ENCODE measurements at places on chromosomes 3 and 15.

- DNase-seq, result no peak
Observed at GRCh38 chr15:77654975-77655374, 22.3 kb upstream of the LINGO1 start.

DNA sequence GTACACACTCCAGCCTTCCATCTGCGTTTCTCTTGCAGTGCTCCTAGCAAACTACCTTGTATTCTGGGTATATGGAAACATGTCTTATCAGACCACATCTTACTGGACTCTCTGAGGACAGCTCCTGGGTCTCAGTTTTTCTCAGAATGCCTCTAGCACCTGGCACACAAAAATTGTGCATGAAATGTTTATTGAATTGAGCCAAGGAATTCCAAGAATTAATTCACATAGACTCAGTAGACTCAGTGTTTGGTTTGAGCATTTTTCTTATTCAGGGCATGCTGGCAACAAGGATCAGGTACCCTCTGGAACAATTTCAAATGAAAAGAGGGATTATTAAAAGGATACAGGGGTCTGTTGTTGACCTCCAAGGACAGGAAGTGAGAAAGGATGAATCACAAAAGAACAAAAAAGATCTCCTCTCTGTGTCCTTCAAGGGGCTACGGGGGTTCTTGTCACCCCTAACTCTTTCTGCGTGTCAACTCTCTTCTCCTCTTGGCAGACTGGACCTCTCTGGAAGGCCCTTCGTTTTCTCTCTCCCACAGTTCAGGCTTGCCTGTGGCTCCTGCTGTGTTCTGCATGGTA is 270.0 kb upstream of the HES1 start:
- no peak for DNase-seq

DNA sequence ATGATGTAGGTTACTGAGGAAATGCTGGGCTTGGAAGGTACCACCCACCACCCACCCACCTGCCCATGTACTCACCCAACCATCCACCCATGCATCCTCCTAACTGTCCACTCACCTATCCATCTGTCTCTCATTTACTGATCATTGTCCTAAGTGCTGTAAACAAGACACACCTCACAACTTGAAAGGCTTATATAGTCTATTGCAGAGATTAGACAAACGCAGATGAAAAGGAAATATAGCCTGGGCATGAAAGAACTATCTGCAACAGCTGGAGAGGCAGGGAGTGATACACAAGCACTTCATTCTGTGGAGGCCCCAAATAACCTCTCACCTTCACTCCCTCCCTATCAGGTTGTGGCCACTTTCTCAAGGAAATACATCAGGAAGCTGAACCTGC is 54.0 kb downstream of the DAPK2 start:
- DNase-seq, result no peak

- DNase-seq, result no peak
Observed at GRCh38 chr3:120299403-120299802, 14.4 kb upstream of the GPR156 start.

DNA sequence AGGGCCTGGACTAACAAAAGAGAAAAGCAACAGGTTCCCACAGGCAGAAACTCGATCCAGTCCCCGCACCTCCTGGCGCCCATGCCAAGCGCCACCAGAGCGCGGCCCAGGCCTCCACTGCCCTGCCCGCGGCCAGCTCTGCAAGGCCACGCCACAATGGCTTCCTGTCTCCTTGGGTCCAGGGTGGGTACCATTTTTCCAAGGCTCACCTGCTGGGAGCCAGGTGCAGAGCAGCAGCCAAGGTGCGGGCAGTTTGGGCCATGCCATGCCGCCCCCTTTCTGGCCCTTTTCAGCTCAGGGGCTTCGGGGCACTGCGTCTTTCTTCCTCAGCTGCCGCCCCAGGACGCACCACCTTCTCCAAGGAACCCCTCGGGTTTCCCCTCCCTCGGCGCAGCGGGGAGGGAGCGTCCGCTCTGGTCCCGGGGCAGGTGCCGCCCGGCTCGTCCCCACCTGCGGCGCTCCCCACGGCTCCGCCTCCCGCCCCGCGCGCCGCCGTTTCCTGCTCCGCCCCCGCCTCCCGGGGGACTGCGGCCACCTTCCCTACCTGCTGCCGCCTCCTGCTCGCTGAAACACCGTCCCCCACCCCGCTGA is at the start of gene ILDR1:
Gene ILDR1 (minus strand): TSS at position 437 of the 591 bp plus-strand sequence. CDS start 170 bp downstream, at position 267.
- no peak for DNase-seq

DNA sequence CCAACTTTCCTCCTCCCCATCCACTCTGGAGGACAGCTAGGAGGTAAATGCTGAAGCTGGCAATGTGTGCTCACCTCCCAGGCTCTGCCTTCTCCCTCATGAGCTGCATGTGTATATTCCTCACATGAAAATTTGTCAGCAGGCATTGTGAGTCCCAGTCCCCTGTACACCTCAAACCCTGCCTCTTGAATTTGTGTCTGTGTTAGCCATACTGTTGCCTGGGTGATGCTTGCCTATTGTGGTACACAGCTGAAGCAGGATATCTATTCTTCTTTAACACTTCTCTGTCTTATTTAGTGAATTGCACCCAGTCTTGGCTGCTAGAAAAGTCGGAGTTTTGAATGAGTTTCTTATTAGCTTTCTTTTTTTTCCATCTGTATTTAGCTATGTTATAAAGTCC is 586.0 kb upstream of the TGFBR2 start:
- no peak for DNase-seq

DNA sequence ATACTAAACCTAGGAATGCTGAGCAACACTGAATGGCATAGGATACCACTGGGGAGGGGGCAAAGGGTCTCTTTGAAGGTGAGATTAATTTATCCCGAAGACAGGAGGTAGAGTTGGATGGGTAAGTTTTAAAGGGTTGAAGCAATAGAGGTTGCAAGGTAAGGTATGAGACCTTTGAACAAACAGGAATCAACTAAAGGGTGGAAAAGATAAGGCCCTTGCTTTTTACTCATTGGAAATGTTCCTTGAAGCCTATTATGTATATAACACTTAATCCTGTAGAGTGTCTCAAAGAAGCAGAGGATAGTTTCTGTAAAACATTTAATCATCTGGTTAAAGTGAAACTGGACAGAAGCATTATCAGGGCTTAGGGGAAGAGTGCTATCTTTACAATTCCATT is 5.7 kb downstream of the ABHD5 start:
- no peak for DNase-seq

DNA sequence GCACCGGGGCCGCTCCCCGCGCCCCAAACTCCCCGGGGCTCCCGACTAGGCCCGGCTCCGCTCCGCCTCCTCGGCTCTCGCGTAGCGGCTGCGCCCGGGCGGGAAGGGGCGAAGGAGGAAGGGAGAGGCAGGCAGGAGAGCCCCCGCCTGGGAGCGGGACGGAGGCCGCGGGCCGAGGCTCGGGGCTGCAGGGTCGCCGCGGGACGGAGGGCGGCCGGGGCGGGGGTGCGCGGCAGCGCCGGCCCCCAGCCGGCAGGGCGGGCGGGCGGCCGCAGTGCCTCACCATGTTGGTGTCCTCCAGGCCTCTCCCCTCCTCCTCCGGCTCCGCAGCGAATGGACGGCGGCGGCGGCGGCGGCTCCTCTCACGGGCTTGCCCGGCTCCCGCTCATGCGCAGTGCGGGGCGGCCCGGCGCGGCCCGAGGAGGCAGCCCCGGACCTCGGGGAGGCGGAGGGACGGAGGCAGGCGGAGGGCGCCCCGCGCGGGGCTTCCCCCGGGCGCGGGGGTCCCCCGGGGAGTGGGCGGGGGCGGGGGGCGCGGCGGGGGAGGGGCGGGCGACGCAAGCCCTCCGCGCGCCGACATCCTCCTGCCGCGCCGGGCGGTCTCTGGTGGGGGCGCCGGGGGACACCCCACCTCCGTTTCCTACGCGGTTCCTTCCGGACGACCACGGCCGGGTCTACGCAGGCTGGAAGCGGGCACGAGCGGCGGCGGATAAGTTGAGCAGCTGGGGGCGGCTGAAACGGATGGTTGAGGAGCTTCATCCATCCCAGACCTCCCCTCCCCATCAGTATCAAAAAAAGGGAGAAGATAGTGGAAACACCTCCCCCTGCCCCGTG is at the start of gene DCUN1D1:
Gene DCUN1D1 (minus strand): TSS at position 335 of the 834 bp plus-strand sequence. CDS start 49 bp downstream, at position 286.
- peak; percentile 79 for DNase-seq

GRCh38 chr3:98812851-98813374 is 49.8 kb downstream of the ST3GAL6 start:
- DNase-seq, result no peak

- DNase-seq, result no peak
Observed at GRCh38 chr3:49465270-49466034, 4.6 kb upstream of the DAG1 start.

GRCh38 chr15:76976572-76977270 is 18.2 kb upstream of the PSTPIP1 start:
- no peak for DNase-seq

GRCh38 chr15:40266828-40267304 is 16.0 kb downstream of the ANKRD63 start:
- DNase-seq, result no peak

GRCh38 chr3:118396491-118396890 is 638.2 kb downstream of the IGSF11 start:
- no peak for DNase-seq

DNA sequence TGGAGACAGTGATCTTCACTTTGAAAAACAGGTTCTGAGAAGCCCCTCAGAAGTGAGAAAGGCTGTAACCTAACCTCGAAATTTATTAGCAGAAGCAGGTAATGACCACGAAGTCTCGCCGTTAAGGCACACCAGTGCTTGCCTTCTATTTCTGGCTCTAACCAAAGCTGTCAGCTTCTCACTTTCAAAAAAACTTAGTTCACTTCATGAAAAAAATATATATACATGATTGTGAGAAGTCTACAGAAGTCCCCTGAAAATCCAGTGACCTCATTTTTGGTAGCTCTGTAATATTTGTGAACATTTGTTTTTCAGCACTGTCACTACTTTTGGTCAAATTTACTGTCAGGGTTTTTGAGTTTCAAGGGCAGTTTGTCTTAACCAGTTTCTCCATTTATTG is 19.1 kb upstream of the AKAP13 start:
- no peak for DNase-seq

- no peak for DNase-seq
Observed at GRCh38 chr3:131217296-131217741, 164.3 kb upstream of the NUDT16 start.

DNA sequence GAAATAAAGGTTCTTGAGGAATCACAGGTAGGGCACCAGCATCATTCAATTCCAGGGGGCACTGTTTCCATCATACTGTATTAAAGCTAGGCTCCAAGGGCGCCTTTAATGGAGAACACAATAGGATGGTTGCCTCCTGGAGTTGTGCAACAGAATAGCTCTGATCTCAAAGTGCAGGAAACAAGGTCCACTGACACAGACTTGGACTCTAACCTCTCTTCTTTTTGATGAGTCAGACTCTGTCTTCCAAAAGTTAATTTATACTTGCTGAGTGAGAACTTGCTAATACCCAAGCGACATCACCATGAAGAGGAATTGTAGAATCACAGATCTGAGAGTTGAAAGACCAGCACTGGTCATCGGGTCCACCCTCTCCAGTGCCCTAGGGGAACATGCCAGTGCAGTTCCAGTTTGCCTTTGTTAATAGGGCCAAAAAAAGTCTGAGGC is 94.4 kb upstream of the PHLDB2 start:
- DNase-seq, result no peak

DNA sequence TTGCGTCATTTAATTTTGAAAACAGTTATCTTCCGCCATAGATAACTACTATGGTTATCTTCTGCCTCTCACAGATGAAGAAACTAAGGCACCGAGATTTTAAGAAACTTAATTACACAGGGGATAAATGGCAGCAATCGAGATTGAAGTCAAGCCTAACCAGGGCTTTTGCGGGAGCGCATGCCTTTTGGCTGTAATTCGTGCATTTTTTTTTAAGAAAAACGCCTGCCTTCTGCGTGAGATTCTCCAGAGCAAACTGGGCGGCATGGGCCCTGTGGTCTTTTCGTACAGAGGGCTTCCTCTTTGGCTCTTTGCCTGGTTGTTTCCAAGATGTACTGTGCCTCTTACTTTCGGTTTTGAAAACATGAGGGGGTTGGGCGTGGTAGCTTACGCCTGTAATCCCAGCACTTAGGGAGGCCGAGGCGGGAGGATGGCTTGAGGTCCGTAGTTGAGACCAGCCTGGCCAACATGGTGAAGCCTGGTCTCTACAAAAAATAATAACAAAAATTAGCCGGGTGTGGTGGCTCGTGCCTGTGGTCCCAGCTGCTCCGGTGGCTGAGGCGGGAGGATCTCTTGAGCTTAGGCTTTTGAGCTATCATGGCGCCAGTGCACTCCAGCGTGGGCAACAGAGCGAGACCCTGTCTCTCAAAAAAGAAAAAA is 1.2 kb downstream of the B2M start:
- peak; percentile 56 for DNase-seq

- peak; percentile 47 for DNase-seq
Observed at GRCh38 chr3:48232734-48233133, 8.2 kb upstream of the ZNF589 start.

DNA sequence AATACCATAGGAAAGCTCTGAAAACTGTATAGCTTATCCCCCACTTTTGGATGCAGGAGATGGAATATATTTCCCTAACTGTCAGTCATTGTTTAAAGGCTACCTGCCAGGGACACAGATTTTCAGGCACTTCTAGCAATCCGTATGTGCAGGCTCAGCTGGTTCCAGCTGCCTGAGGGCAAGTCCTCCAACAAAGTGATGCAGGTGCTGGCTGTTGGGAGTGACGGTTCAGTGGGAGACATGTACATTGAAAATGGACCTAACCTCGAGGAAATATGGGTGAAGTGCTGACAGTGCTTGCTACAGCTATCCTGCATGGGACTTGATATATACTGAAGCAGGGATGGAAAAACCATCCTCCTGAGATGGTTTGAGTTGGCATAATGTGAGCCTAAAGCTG is 153.1 kb upstream of the GAP43 start:
- no peak for DNase-seq

GRCh38 chr15:82158811-82159210 is 103.7 kb downstream of the EFL1 start:
- no peak for DNase-seq

- no peak for DNase-seq
Observed at GRCh38 chr15:70314688-70315087, 217.0 kb upstream of the TLE3 start.

DNA sequence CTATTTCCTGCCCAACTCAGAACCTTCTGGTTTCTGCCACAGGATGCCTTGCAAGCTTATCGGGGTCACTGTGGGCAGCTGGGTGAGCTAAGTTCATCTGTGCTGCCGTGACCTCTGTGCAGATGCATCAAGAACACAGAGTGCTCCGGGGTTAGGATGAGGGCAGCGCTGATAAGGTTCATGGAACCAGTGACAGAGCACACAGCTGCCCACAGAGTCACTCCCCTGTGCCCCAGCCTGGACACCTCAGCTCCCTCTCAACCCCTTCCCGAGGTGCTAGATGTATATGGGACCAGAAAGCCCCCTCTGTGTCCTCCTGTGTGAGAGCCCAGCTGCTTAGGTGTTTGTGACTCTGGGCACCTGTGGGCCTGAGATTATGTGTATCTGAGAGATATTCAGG is 15.8 kb upstream of the ALAS1 start:
- no peak for DNase-seq

DNA sequence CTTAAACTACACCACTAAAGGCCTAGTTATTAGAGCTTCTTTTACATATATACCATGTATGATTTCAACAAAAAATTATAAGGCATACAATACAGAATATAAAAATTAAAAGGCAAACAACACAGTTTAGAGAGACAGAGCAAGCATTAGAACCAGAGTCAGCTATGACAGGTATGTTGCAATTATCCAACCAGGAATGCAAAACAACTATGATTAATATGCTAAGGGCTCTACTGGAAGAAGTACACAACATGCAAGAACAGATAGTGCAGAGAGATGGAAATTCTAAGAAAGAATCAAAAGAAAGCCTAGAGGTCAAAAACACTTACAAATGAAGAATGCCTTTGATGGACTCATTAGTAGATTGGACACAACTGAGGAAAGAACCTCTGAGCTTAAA is 39.6 kb downstream of the CCDC54 start:
- no peak for DNase-seq

Data from activated CD4-positive, alpha-beta T cell treated with anti-CD3 and anti-CD28 coated beads, Interleukin-2, amount 50 U/mL, for 4 hours (primary cell).